ENCODE measurements at places on chromosomes 3 and 15.

GRCh38 chr3:79937567-79937966 is 169.8 kb upstream of the ROBO1 start:
- no peak for DNase-seq

DNA sequence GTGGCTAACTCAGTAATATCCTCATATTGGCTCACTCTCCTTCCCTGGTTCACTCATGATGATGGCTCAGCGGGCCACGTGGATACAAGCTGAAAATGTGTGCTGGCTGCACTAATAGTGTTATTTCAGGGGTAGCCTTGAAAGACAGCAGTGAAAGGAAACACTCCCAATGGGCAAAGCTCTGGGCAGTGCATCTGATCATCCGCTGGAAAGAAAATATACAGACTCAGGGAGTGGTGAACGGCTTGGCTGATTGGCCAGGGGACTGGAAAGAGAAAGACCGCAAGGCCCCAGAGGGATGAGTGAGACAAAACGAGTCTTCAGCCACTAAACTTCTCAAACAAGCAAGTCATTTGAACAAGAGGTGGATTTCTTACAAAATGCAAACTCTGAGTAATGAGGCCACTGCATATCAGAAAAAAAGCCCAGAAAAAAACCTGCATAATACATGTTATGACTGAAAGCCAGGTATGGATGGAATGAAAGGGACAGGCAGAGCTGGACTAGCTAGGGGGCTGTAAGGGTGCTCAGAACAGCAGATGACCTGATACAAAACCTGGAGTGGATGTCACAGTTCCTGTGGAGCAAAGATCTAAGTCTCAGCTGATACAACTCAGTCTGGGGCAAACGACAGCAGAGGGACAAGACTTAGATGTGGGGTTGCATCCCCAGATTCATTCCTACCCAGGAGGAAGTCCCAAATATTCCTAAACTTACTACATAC is 33.3 kb downstream of the CMTM6 start:
- DNase-seq, result no peak

DNA sequence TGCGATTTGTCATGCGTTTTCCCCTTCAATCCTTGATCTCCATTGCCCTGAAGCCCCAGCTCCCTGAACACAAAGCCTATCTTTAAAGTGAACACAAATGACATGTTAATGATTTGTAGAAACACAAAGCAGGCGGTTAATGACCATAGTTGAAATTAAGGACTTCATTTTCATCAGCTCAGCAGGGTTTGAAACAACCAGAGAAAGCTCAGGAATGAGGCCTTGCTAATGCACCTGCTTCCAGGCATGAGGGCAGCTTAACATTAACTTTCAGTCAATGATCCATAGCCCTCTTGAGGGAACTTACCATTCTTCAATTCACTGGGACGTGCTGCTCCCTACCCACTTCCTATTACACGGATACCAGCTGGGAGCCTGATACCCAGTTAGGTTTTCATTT is 427.2 kb upstream of the CBLB start:
- DNase-seq, result no peak

GRCh38 chr3:94069194-94069813 is 6.4 kb downstream of the NSUN3 start:
- DNase-seq, result no peak

DNA sequence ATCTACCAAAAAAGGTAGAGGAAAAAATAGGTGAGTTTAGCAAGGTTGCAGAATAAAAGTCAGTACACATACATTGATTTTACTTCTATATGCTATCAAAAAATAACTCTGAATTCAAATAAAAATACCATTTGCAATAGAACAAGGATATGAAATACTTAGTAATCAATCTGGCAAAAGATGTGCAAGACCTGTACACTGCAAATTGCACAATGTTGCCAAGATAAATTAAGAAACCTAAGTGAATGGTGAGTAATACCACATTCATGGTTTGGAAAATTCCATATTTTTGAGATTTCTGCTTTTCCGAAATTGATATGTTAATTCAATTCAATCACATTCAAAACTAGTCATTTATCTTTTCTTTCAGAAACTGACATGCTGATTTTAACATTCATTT is 464.8 kb downstream of the EPHA3 start:
- DNase-seq, result no peak
